Kidney glomerular epithelial cell (primary cell): ENCODE measurements at places on chromosomes 2 and 18.

GRCh38 chr2:60414495-60415138 is 138.8 kb downstream of the BCL11A start:
- DNase-seq: no peak

DNA sequence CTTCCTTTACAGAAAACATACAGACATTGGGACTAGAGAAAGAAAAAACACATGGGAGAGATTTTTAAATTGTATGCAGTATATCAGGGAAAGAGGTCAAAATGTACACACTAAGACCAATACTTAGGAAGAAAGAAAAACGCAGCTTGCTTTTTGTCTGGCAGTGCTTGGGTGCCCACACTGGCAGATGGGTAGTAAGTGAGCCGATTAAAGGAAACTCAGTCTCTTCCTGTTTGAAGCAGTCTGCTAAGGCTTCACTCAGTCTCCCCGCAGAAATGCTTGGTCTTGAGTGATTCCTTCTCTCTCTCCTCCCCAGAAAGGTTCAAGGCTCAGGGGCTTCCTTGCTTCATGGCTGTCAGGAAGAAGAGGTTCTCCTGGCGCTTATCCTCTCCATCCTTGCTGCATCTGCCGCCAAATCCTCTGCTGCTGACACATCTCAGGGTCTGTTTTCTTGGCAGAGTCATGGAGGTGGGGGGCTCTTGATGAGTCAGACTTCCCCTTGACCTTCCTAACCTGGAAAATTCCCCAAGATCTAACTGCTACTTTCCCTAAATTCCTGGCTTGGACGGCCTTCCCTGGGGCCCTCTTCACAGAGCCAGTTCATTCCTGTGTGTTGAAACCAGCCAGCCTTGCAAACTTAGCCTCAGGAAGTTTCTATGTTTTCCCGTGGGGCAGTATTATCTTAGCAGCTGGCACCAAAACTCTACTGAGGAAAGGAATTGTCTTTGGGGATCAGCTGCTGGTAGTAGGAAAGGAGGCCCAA is 10.5 kb upstream of the TMSB10 start:
- DNase-seq: no peak

GRCh38 chr18:56522816-56523215 is 115.6 kb downstream of the TXNL1 start:
- no peak for DNase-seq

DNA sequence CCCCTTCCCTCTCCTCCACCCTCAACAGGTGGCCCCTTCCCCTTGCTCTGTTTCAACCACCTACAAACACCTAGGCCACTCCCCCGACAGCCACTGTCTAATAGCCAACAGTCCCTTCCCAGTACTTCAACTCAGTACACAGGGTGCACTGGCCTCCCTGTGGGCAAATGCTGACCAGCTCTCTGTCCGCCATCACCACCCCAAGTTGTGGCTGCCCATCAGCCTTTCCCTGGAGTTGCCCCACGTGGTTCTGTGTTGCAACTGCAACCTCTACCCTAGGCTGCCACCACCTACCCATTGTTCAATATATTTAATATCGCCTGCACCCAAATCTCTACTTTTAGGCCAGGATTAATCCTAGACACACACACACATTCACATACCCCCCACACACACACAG is 173.5 kb downstream of the MREG start:
- DNase-seq: no peak

DNA sequence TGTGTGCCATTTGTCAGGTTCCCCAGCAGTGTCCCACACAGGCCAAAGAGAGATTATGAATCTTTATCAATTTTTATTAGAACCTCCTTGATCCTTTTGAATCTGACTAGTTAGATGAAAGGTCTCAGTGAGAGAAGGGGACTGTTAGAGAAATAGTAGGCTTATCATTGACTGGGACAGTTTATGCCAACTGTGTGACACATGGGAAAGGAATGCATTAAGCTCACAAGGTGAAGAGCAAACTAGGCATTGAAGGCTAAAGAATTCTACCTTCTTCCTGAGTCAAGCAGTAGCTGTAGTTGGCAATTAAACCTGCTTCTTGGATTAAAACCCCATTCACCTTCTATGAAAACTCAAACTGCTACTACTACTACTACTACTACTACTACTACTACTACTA is 389.6 kb upstream of the CDH19 start:
- DNase-seq: peak; percentile 84

DNA sequence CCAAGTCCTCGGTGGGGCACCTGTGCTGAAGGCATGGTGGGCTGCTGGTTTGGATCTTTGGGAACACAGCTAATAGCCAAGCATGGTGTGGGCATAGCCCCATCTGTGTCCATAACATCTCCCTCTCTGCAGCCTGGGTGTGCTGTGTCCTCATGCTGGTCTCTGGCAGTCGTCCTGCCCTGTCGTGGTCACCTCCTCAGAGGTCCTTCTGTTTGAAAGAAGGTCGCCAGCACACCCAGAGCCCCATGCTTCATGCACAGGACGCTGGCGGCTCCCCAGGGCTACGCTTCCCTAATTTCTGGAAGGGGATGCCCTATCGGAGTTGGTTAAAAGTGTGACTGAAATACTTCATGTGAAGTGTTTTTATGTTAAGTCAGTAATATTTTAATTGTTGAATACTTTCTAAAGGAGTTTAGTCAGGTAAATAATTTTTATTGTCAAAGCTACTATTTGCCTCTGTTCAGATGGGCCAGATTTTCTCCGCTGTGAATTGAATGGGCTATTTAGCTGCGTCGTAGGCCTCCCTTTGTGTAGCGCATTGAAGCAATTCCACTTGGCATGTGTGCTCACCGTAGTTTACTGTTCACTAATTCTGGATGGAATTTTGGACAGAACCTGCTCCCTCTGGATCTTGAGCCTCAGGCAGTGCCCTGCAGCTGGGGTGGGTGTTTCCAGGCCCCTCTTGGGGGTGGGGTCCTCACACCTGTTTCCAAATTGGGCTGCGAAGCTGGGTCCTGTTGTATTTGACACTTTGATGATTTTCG is 81.9 kb downstream of the WDSUB1 start:
- DNase-seq: no peak

DNA sequence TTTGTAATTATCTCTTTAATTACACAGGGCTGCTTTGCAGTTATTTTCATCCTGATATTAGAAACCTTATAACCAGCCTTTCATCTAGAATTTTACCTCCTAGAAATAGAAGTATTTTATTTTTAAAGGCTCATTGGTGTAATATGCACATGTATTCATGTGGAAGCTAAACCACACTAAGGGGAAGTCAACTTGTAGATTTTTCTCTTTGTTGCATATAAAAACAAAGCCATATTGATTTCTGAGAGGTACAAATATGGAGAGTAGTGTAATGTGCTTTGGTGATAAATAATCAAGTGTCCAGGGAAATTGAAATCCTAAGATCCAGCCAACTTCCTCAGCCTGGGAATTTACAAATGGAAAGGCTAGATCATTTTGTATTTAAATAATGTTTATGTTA is 301.2 kb downstream of the LRATD1 start:
- DNase-seq: no peak

- no peak for DNase-seq
These were observed 234.4 kb downstream of the TRIB2 start for GRCh38 chr2:12950957-12951656.

GRCh38 chr18:76952747-76953146 is 130.4 kb downstream of the ZNF236 start:
- DNase-seq: no peak

DNA sequence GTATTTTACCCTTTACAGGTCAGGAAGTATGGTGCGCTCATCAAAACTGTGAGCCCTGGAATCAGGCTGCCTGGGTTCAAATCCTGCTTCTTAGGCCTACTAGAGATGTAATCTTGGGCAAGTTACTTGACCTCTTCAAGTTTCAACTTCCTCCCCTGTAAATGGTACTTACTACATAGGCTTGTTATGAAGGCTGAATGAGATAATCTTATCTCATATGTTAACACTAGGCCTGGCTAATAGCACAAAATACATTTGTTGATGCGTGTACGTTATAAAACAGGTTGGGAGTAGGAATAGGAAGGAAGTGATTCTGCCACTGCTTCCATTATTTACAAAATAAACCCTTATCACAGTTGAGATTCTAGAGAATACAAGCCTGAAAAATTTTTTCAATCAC is 1.7 kb upstream of the RFTN2 start:
- DNase-seq: no peak

GRCh38 chr2:149038442-149039212 is at the start of gene LYPD6B:
Gene LYPD6B, plus strand, starts transcription at chr2:149038699. Its CDS starts 92,250 bp downstream, at chr2:149130949.
- no peak for DNase-seq

GRCh38 chr2:181430406-181431118 is 26.6 kb upstream of the ITGA4 start:
- DNase-seq: no peak

GRCh38 chr2:193333539-193333938 is 1138.8 kb upstream of the TMEFF2 start:
- no peak for DNase-seq

DNA sequence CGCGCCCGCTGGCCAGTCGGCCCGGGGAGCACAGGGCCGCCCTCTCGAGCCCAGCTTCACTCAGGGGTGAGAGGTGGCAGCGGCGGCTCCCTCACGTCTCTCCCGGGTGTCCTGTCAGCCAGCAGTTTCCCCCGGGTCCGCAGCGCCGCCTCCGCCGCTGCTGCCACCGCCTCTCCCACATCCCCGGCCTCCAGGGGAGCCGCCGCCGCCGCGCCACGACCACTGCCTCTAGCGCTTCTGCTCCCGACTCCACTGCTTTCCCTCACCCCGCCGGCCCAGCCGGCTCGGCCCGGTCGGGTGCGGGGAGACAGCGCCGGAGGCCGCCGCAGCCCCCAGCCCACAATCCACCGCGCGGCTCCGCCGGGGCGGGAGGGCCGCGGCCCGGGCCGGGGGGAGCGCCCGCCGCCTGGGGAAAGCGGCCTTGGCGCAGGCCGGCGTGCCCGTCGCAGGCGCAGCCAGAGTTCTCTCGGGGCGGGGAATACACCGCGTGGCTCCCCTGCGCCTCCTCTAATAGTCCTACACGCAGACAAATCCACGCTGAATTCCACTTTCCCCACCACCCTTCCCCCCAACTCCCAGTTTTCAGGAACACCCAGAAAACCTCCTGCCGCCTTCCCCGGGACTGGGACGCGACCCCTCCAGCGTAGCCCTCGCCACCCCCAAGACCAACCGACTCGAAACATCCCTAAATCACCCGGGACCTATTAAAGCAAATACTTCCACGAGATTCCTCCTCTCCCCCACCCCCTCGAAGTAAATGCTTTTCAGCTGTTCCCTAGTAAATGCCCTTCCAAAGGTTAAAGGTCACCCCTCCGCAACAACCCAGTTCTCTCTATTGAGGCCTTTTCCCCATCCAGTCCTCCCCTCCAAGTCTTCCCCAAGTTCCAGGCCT is at the start of gene VPS54:
TSS of gene VPS54 (minus strand) at position 346 of the 892 bp plus-strand sequence. CDS start 35,429 bp downstream, outside the sequence.
- DNase-seq: no peak

- DNase-seq: peak; percentile 78
These were observed 128.5 kb downstream of the QPCT start for GRCh38 chr2:37472959-37473358.

- DNase-seq: peak; percentile 12
These were observed 35.1 kb downstream of the DCDC2C start for GRCh38 chr2:3738454-3738853.

DNA sequence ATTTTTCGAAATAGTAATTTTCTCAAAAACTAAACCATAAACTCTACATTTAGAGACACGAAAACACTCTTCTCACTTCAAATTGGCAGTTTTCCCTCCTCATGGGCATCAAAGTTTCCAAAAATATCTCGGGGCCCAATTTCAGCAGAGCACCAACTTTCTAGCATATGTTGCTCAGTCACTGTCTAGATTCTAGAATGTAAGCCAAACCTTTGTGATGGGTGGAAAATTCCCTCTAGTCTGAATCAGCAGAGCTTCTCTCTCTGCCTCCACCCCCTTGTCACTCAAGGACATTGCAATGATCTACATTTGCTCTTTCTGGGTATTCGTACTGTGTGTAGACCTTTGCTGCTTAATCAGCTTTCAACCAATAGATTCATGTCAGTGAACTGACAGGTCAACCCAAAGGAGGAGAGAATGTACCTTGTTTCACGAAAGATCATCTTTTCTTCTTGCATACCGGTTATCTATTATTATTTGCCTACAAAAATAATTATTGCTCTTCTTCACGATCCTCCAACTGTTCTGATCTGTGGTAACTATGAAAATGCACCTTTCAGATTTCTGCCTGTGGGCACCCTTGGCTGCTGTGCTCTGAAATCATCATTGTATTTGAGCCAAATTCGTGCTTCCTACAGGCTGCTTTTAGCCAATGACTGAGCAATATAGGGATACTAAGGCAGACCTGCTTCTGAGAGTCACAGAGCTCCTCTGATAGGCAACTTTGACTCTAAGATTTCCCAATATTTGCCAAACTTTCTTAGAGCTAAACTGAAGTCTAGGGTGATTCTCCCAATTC is 38.7 kb upstream of the GLS start:
- DNase-seq: no peak

DNA sequence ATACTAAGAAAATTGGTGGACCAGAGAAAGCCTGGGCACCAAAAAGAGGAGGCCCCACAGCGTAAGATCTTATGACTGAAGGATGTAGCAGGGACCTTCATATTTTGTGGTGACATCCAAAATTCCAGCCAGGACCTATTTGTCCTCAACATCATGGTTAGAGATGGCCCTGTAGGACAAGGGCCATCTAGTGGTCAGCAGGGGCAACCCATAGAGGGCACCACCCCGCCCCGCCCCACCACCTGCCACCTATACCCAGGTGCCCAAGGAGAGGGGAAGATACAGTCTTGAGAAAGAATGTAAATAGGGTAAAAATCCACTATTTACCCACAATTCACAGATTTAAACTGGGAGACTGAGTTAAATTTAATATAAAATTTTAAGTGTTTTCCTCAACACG is 59.6 kb upstream of the TMEM163 start:
- no peak for DNase-seq

GRCh38 chr2:159146996-159147666 is 139.4 kb downstream of the WDSUB1 start:
- no peak for DNase-seq

DNA sequence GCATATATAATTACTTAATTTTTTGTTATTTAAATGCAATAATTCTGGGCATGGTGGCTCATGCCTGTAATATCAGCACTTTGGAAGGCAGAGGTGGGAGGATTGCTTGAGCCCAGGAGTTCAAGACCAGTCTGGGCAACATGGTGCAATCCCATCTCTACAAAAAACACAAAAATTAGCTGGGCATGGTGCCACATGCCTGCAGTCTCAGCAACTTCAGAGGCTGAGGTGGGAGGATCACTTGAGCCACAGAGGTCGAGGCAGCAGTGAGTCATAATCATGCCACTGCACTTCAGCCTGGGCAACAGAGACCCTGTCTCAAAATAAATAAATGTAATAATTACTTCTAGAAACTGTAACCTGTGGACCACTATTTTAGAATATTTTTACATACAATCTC is 21.5 kb upstream of the TMEM87B start:
- DNase-seq: peak; percentile 34
